ENCODE measurements at places on chromosomes 5 and 9. TPM values are rescaled to one million over a fixed set of nuclear protein-coding genes. Genes with fewer than 3 reads are reported as not detected.

GRCh38 chr9:86843206-86843605 is 104.1 kb downstream of the GAS1 start:
- DNase-seq: no peak

GRCh38 chr5:134118212-134118835 is 3.8 kb downstream of the TCF7 start:
- no peak for DNase-seq

Gene LOX
- not detected for total RNA-seq

Gene CDH9
- not detected for total RNA-seq

Gene SPAG8
- total RNA-seq: 0.07 TPM

GRCh38 chr5:137300411-137301240 is 198.5 kb downstream of the SPOCK1 start:
- no peak for DNase-seq

- DNase-seq: no peak
Measured at GRCh38 chr5:34674187-34674586, 18.1 kb downstream of the RAI14 start.

DNA sequence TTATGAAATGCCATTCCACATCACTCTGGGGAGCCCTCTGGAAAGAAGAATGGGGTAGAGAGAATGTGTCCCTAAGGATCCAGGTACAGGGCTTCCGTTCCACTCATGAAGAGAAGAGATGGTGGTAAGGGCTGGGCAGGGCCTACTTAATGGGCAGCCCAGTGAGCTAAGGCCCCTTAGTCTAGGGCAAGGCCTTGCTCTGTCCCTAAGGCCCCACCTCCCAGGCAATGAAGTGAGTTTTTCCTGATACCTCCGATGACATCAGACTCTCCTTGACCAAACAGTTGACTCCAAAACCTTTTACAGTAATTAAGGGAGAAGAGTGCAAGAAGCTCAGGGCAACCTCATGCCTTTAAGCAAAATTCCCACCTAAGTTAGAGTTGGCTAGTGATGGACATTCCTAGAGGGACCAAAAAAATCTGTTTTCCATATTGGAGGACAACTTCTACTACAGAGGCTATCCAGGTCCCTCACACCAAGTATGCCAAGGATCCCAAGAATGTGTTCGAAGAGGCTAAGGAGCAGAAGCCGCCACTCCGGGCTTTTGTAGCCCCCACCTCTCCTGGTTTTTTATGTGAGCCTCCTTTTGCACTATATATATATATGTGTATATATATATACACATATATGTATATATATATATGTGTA is 5.9 kb downstream of the KLF9 start:
- DNase-seq: no peak

Gene GDA
- total RNA-seq: not detected

- DNase-seq: no peak
Measured at GRCh38 chr5:133605323-133605722, 7.0 kb downstream of the FSTL4 start.

Gene PKD2L2
- total RNA-seq: not detected

Measured in Karpas-422 (cell line).